ENCODE measurements at places on chromosomes 2 and 18. TPM values are rescaled to one million over a fixed set of nuclear protein-coding genes. Genes with fewer than 3 reads are reported as not detected.

The CTLA4 gene
- not detected for polyA plus RNA-seq

The ESCO1 gene
- polyA plus RNA-seq = 10.9 TPM

- H3K27me3 ChIP-seq = no peaks in the 10 kb centered on the region
- H3K4me3 ChIP-seq = no peak overlapping the region
- H3K4me1 ChIP-seq = no peaks in the 10 kb centered on the region
- DNase-seq = no peak
- no peaks in the 10 kb centered on the region for H3K36me3 ChIP-seq
- H3K27ac ChIP-seq = no peak overlapping the region
These were observed 29.5 kb upstream of the MEIS1 start for GRCh38 chr2:66405473-66405872.

GRCh38 chr2:131056204-131056931, 36.9 kb downstream of the FAM168B start:
- no peak overlapping the region for H3K4me3 ChIP-seq
- no peak overlapping the region for H3K27ac ChIP-seq
- no peaks in the 10 kb centered on the region for H3K27me3 ChIP-seq
- no peaks in the 10 kb centered on the region for H3K4me1 ChIP-seq

DNA sequence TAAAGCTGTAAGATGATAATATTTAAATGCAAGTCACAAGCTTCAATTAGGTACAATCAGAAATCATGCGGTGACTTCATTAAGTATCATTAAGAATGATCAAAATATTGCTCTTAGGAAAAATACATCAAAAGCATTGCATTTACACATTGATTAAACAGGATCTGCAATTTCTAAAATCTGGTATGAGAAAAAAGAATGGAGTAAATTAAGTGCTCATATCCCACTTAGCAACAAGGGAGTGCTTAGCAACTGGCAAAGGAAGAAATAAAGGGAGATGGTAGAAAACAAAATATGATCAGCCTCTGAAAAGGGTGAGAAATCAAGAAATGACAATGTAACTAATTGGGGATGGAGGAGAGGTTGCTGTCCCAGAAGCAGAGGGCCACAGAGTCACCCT, 1918.2 kb upstream of the PIK3C3 start:
- no peak overlapping the region for H3K27ac ChIP-seq
- H3K4me1 ChIP-seq = no peaks in the 10 kb centered on the region
- H3K27me3 ChIP-seq = no peaks in the 10 kb centered on the region
- H3K4me3 ChIP-seq = no peak overlapping the region
- no peak for DNase-seq
- H3K36me3 ChIP-seq = no peaks in the 10 kb centered on the region

DNA sequence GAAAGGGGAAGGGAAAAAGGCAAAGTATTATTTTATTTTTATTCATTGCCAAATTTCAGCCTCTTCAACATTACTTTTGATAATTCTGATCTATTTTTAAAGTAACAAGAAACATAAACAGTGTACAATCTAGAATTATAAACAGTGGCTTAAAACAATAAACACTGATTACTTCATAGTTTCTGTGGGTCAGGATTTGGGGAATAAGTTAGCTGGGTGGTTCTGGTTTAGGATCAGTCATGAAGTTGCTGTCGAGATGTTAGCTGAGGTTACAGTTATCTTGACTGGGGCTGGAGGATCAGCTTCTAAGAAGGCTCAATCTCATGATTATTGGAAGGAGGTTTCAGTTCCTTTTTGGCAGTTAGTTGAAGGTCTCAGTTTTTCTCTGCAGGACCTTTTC, 109.2 kb downstream of the SCN2A start:
- H3K27me3 ChIP-seq = no peaks in the 10 kb centered on the region
- H3K4me1 ChIP-seq = no peaks in the 10 kb centered on the region
- no peak overlapping the region for H3K27ac ChIP-seq
- DNase-seq = no peak
- H3K36me3 ChIP-seq = no peaks in the 10 kb centered on the region

DNA sequence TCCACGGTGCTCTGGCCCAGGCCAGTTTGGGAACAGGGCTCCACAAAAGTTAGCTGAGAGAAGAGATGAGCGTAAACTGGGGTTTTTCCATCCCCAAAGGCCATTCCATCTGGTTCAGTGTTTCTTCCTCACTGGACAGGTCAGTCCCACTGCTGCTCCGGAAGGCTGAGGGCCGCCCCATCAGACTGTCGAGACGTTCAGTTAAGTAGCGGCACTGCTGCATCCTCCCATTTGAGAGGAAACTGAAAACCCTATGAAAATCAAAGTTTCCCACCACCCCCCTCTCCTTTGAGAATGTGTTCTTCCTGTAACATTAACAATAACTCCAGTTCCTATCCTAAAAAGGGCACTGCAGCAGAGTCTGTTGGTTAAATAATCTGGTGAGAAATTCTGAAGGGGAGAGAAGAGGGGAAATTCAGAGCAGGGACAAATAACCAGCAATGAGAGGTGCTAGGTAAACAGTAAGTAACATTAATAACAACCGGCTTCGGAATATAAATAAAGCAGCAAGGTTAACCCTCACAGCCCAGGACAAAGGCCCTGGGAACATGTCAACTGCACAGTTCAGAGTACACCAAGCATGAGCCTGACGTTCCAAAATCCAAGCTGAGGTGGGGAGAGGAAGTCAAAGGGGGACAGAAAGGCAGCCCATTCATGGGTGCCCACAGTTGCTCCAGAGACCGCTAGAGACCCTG, 55.4 kb downstream of the UXS1 start:
- DNase-seq = no peak
- no peaks in the 10 kb centered on the region for H3K27me3 ChIP-seq
- peaks cover 14% of the 10 kb centered on the region for H3K4me1 ChIP-seq
- no peaks in the 10 kb centered on the region for H3K36me3 ChIP-seq

DNA sequence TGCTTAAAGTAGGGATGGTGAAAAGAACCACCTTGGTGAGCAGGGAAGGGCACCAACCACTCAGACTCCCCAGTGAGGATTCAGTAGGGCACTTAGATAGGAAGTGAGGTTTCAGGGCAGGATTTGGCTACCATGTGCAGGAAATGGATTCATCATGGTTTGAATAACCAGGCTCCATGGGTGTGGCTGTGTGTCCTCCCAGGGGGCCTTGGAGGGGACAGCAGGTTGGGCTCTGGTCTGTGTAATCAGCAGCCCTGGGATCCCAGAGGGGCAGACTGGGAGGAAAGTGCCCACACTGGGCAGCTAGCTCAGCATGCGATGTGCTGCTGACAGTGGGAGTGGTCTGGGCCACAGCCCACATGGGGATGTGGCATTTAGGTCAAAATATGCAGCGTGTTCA, 224.6 kb downstream of the CELF4 start:
- peaks cover 22% of the 10 kb centered on the region for H3K27me3 ChIP-seq
- H3K27ac ChIP-seq = no peak overlapping the region
- no peak for DNase-seq
- H3K4me1 ChIP-seq = no peaks in the 10 kb centered on the region
- H3K4me3 ChIP-seq = no peak overlapping the region

- H3K4me3 ChIP-seq = no peak overlapping the region
- peak overlapping the region; percentile 54 for H3K27ac ChIP-seq
- H3K36me3 ChIP-seq = no peaks in the 10 kb centered on the region
- H3K4me1 ChIP-seq = peaks cover 28% of the 10 kb centered on the region
- H3K27me3 ChIP-seq = no peaks in the 10 kb centered on the region
These were observed 48.8 kb upstream of the IHH start for GRCh38 chr2:219109471-219109870.

GRCh38 chr18:24766376-24766775, 305.9 kb downstream of the HRH4 start:
- no peaks in the 10 kb centered on the region for H3K27me3 ChIP-seq
- H3K4me3 ChIP-seq = no peak overlapping the region
- no peak for DNase-seq
- no peaks in the 10 kb centered on the region for H3K4me1 ChIP-seq
- H3K27ac ChIP-seq = no peak overlapping the region

All from hepatocyte (in vitro differentiated cells).